Kidney tubule cell (primary cell): ENCODE measurements at places on chromosomes 3 and 15.

- peak; percentile 74 for DNase-seq
Measured at GRCh38 chr15:39360452-39360851, 220.4 kb upstream of the THBS1 start.

- DNase-seq = no peak
Measured at GRCh38 chr3:147906285-147906684, 497.1 kb downstream of the ZIC1 start.

DNA sequence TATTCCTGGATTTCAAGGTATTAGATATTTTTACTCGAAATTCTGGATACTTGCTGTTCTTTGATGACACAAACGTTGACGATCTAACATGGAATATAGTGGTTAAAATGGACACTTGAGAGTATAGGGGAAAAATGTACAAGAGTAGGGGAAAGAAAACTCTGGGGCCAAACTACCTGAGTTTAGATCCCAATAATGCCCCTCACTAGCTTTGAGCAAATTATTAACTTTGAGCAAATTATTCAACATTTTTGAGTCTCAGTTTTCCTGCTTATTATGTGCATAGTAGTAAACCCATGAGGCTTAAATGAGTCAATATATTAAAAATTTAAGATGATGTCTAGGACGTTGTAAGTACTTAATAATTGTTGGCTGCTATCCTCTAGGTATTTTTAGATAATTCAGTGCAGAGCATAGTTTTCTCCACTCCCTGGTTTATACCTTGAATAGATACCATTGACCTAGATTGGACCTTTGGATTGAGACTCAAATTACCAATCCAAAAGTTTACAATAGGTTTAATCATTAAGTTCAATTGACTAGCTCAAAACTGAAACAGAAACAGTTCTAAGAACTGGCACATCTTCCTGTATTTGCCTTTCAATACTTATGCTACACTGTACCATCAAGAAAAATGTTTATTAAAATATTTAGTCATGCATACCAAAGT, 4.5 kb downstream of the ADGRG7 start:
- DNase-seq = no peak

- peak; percentile 60 for DNase-seq
Measured at GRCh38 chr15:49817100-49817499, 196.3 kb downstream of the DTWD1 start.

DNA sequence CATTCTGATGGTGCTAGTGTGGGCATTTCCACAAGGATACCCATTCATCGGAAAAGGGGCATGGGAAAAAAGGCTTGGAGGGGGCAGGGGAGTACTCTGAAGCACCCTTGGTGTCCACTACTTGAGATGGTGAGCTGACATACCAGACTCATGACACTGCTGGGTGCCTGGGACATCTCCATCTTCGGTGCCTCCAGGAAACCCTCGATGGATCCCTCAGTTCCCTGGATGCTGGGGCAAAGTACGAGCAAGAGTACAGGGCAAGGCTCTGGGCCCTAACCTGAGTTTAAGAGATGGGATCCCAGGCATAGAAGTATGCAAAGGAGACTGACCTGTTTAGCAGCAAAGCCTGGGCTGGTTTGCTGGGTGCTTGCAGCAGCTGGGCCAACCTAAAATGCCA, 5.2 kb upstream of the IP6K1 start:
- DNase-seq = no peak

GRCh38 chr3:28972921-28973320, 307.9 kb upstream of the RBMS3 start:
- peak; percentile 87 for DNase-seq

DNA sequence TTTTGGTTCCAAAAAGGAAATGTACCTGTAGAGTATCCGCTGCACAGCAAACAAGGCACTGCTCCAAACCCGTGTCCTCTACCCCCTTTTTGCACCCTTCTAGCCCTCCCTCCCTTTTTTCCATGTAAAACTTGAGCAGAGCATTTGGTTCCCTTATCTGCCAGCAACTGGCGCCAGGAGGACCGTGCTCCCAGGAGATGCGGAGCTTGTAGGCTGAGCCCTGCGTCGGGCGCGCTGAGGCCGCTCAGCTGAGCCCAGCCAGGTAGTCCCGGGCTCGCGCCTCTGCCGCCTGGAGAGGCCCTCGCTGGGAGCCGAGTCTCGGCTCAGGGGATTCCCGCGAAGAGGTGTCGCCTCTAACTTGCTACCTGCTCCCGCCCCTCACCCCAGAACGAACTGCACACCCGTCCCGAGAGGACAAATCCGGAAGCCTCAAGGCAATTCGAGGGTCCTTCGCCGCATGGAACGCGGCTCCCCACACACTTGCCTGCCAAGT, 575 bp downstream of the TRPM7 start:
- DNase-seq = peak; percentile 74

- no peak for DNase-seq
Measured at GRCh38 chr15:70060214-70060992, 37.3 kb downstream of the TLE3 start.

DNA sequence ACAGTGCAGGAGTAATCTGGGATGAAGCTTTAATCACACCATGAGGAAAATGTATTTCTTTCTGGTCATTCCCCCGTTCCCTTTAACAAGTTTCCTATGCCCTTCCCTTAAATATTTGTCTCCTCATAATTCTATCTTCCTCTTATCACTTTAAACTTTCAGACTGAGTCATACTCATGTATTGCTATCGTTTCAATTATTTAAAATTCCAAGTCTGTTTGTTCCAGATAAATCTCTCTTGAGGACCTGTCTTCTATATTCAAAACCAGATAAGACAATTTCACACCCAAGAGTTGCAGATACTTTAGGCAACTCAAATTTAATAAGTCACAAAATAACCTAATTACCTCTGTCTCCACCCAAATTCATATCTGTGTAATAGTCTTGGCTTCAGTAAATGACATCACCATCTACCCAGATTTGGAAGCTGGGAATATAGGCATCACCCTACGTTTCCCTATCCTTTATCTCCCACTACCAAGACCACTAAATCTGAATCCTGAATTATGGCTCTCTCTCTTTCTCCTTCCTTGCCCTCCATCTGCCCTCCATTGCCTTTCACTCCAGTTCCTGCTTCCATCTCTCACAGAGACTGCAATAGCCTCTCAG, 220.1 kb downstream of the PYDC2 start:
- DNase-seq = no peak

DNA sequence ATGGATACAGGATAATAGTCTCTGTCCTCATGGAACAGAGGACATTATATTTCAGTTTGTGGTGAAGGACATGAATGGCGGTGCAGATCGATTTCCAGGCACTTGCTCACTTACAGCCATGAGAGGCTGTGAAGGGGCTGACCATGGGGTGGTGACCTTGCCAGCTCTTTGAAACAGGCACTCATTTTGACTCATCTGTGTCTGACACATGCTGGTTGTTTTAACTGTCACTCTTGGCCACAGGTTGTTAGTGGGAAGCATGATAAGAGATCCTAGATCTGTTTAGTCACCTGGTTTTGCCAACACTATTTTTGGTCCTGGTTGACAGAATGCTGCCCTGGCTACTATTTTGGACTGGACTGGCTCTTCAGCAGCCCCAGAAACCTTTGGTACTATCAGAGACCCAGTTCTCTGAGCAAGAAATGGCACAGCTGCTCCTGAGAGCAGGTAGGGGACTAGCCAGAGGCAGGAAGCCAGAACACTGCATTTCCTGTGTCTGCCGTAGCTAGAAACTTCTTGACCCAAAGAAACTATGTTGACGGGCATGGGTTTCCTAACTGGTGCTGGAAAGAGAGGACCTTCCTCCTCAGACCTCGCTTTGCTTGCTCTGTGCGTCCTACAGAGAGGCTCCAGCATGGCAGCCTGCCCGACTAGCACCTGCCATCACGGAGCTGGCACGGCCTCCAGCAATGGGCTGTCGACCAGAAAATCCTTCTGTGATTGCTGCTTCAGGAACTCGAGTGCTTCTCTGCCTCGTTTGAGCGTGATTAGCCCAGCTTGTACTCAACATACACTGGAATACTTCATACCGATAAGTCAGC, 6.3 kb downstream of the PXYLP1 start:
- peak; percentile 69 for DNase-seq

DNA sequence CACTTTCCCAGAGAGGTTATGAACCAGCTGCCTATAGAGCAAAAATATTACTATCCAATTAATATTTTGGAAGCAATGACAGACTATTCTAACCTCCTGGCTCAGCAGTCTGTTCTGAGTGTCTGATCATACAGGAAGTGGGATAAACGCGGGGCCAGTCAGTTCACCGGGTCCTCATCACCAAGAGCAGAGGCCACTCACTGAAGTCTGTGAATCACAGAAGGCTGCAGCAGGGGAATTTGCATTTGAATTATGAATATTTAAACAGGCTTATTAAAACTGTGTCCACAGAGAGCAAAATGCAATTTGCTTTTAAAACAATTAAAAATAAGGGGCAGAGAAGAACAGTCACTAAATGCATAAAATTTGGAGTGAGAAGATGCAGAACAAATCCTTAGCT, 305.2 kb downstream of the MCTP2 start:
- no peak for DNase-seq

- DNase-seq = no peak
Measured at GRCh38 chr15:36729418-36729817, 150.0 kb downstream of the CDIN1 start.

GRCh38 chr3:52801839-52802238, 7.2 kb downstream of the ITIH3 start:
- no peak for DNase-seq

GRCh38 chr3:43478118-43478785, 143.6 kb downstream of the ANO10 start:
- DNase-seq = no peak

DNA sequence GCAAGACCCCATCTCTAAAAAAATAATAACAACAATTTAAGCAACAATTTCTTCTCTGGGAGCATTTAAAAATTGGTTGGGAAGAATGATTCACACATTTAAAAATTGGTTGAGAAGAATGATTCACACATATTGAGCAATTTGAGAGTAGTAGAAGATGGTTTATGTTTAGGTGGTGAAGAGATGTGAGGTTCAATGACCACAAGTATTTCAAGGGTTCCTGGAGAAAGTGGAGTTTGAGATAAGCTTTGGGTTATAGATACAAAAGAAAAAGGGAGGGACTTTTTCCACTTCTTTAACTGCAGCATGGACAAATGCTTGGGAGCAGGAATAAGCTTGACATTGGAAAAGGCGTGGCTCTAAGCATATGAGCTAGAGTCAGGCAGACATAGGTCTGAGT, 145.7 kb upstream of the NPHP3 start:
- no peak for DNase-seq

DNA sequence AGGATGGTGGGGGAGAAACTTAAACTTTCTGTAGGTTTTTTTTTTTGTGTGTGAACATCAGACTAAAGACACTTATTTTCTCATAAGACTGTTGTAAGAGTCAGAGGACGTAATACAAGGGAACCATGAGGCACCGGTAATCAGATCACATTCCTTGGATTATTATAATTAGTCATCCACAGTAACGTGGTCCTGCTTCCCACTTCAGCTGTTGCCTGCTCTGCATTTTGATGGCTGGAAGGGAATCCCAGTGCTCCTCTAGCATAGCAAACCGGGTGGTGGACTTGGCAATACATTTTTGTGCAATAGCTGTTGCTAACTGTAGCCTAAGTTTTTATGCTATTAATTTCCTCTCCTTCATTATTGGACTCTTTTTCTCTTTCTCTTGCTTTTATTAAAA, 294.8 kb downstream of the NR2F2 start:
- DNase-seq = no peak

DNA sequence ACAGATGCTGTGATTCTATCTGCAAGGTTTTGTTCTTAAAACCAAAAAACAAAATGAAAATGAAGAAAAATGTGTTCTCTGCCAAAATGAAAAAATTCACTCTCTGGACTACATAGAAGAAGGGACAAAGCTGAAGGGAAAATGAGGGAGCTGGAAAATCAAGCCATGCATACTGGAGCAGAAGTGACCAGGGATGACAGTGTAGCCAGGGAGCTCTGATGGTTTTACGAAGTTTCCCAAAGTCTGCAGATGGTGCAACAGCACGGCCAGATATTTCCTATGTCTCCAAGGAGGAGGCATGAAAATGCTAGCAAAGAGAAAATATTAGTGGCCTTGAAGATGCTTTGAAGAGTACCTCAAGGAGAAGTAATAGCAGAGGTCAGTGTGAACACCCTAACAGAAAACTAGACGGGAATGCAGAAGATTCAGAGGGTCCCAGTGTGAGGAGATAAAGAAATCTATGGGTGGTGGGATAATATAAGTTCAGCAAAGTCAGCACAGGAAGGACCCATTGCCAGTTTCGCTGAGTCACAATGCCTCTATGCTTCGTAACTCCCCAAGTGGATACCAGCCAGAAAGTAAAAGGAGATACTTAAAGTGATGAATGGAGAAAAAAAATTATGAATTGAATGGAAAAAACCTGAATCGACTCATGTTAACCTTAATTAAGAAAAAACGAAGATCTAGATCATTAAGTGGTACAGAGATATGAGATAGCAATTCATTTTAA, 39.0 kb upstream of the POMGNT2 start:
- DNase-seq = no peak

DNA sequence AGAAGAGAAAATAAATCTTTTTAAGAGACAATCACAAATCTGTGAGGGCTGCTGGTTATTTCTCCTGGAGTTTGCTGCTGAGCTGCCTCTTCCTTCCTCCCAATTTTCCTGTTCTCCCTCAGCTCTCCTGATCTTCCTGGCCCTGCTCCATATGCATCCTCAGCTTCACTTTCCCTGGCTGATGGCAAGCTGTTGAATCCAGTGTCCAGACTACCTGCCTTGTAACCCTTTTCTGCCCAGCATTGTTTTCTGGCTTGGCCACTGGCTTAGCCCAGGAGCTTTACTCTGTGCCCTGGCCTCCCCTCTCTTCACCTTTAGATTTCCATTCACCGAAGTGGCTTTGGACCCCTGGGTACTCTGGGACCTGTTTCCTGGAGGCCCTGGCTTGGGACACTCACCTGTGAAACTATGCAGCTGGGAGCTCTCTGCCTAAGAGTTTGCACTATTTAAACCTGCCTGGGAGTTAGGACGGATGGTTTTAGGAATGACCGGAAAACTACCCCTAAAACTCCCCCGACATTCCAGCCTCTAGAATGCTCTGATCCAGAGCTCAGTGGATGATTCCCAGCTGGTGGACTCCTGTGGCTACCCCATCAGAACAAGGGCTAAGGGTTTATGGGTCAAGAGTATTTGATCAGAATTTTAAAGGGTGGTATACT, 90.0 kb downstream of the RBPMS2 start:
- DNase-seq = no peak

GRCh38 chr3:152241142-152242017, 27.3 kb upstream of the MBNL1 start:
- peak; percentile 34 for DNase-seq

GRCh38 chr15:55654561-55655031, 66.5 kb upstream of the PYGO1 start:
- DNase-seq = no peak

GRCh38 chr3:196235452-196236122, 19.3 kb downstream of the SLC51A start:
- no peak for DNase-seq

DNA sequence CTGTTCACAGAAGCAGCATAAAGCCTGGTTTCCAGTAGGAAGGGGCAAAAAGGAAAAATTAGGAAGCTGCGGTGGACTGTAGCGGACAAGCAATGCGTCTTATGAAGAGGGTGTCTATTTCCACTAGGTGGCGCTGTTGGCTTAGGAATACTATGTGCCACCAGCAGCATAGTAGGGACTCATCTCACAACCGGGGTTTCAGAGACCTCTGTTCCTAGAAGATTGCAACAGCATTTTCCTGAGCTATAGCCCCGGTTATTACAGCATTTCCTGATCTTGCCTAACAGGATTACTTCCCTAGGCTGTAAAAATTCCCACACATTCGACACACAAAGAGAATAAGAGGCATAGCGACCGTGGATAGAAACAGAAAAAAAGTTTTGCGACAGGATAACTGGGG, 683.0 kb downstream of the TBL1XR1 start:
- peak; percentile 27 for DNase-seq

- DNase-seq = no peak
Measured at GRCh38 chr3:175107231-175107630, 248.1 kb downstream of the NAALADL2 start.
